ENCODE measurements at places on chromosomes 1 and 21.

- DNase-seq, result peak; percentile 95
Observed at GRCh38 chr1:156122519-156123355, 8.2 kb downstream of the LMNA start.

DNA sequence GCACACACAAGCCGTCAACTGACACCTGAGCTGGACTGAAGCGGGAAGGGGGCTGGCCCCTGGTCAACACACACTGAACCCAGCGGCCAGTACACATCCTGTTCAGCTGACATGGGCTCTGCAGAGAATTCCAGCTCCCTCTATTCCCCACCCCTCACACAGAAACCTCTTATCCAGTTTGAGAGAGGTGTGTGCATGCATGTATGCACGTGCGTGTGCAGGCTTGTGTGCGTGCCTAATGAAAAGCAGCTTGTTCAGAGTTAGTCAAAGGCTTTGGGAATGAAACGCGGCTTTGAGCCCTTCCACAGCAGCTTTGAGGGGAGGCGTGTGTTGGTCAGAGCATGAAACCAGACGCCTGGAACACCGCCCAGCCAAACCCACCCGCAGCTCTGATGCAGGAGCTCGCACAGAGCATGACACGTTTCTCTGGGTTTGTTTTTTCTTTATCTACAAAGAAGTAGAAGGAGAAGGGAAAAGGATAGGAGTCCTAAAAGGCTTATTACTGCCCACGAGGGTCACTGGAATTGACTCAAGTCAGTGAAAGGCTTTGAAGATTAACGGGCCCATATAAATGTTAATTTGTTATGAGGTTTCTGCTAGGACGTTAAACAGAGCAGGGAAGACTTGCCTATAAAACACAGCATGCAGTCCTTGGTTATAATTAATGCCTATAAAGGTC, 184.2 kb downstream of the ETS2 start:
- no peak for DNase-seq

DNA sequence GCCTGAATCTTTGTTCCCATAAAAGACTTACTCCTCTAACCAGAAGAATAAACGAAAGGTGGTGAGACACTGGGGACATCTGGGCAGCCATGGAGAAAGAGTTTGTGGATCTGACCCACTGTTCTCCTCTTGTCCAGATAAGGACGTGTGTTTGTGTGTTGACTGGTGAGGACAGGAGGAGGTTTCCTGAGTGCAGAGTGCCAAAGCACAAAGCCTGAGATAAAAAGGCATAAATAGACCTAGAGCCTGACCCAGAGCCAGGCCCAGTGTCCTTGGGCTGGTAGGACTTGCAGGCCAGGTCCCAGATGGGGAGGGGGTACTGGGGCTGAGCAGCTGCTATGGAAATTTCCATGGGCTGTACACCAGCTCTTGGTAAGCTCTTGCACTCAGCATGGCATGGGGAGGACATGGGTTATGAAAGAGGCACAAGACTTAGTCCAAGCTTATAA, 19.6 kb upstream of the COQ8A start:
- no peak for DNase-seq

GRCh38 chr1:175471039-175471800, 272.2 kb downstream of the TNR start:
- no peak for DNase-seq

DNA sequence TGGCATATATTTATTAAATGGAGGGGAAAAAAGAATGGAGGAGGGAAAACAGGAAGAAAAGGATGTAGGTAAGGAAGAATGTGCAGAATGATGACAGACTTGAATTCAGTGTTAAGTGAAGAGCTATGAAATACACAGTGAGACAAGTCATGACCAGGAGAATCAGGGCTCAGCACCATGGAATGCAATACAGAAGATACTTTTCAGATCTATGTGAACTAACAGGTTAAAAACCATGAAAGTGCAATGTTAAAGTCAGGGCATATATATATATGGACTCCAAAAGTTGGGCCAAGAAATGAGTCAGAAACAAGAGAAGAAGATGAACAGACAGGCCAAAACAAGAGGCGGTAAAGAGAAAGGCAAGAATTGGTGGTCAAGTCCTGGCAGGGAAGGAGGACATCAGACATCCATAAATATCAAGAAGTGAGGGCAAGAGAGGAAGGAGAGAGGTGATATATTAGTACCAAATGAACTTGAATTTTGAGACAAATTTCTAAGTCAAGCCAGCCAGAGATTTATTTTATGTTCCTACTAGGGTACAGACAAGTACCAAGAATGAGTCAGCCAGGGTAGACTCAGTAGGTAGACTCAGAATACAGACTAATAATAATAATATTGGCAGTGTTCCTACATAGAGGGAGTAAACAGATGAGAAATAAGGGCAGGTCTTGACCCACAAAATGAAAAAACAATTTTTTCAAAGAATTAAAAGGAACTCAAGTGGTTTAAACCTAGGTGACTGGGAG, 39.5 kb upstream of the MCOLN3 start:
- no peak for DNase-seq

DNA sequence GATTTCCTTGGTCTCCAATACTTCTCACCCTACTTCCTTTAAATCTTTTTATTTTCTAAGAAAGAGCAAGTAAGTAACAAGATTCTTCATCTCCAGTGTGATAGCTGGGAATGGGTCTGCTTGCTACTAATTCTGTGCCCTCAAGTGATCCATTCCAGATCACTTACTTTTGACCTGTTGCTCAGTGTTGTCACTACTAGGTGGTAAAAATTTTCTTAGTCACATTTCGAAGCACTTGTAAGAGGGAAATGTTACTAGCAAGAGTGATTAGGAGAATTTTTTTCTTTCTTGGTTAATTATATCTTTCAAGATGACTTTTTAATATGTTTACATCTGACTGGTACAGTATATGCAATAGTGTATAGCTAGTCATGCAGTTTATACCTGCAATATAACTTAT, 2.2 kb downstream of the UBAP2L start:
- DNase-seq, result no peak

GRCh38 chr1:167200749-167201148, 19.9 kb upstream of the POU2F1 start:
- DNase-seq, result no peak

DNA sequence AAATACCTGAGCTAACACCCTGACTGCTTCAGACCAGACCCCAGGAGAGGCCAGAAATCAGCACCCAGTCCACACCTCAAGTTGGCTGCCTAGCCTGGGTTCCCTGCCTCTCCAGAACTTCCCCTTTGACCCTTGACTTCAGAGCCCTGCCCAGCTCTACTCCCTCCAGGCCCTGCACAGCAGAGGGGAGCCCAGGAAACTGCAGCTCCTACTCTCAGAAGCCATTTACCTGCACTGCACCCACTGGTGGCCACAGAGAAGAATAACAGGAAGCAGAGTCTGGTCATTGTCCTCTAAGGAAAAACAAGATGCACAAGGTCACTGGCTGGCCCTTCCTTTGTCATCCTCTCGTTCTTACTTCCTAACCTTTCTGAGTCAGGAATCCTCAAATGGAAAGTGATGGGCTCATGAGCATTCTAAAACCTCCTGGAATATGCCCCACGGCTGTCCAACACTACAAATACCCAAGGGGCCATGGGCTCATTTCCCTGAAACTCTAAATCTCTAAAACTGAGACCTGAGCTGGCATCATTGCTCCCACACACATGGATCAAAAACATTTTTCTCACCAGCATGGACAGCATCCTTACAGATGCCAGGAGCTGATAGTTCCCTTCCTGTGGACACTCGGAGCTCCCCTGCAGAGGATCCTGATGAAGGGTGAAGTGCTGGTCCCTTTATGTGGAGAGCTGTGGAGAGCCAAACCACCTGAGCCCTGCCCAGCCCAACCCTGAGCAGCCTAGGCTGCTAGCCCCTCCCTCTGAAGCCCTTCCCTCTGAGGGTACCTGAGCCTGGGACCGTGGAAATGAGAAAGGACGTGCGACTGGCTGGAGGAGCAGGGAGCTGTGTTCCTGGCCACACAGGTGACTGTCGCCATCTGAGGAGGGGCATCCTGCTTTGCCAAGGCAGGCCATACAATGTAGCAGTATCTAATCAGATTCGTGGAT, at the start of gene ITLN2:
Gene ITLN2, minus strand, starts transcription at position 652 of the 947 bp plus-strand sequence. Its CDS starts 68 bp downstream, at position 584.
- no peak for DNase-seq

DNA sequence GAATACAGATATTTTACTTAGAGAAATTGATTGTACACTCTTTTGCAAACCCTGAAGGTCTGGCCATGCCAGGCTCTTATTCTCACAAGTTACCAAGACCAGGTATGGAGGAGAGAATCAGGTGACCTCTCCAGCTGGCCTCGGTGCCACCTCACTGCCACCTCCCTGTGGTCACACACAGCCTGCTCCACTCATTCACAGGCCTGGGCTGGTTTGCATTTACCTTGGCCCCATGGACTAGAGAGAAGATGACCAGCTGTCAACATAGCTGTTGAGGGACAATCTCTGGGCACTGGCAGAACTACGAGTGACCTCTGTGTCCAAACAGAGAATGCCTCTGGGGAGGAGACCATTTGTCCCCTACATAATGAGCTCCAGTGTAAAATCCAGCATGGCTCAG, 291.2 kb upstream of the RUNX1 start:
- DNase-seq, result no peak

DNA sequence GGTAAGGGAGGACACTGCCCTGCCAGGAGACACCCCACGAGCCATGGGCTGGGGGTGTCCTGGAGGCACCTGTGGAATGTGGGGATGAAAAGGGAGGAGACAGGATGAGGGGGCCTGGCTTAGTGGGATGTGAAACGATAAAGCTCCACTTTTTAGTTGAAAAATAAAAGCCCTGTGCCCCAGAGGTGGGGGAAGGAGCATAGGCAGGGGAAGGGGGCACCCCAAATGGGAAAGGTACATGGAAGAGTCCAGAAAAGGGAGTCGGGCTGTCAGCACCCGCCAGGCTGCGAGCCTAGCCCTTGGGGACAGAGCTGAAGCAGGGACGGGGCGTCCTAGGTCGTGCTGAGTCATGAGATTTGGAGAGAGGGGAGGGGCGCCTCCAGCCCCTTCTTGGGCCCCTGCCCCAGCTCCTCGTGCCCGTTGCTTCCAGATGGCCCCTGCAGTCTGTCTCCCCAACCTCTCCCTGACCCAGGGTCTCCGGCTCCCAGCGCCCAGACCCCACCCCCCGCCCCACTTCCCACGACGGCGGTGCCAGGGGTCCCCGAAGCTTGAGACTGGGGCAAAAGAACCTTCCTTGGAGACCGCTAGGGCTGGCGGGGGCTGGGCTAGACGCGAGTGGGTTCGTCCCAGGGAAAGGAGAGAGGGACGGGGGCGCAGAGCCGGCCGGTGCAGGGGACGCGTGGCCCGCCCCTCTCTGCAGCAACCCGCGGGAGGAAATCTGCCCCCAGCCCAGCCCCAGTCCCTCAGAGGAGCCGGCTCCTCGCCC, 795 bp downstream of the SYT2 start:
- DNase-seq, result peak; percentile 81

GRCh38 chr1:100775483-100775882, 55.9 kb downstream of the VCAM1 start:
- DNase-seq, result no peak

GRCh38 chr1:244053831-244054230, 2.7 kb downstream of the ZBTB18 start:
- DNase-seq, result no peak

- DNase-seq, result no peak
Observed at GRCh38 chr1:174880171-174880570, 119.6 kb upstream of the CACYBP start.

GRCh38 chr1:44591381-44591780, 82.9 kb downstream of the TMEM53 start:
- no peak for DNase-seq

GRCh38 chr1:184941735-184942134, 32.6 kb downstream of the NIBAN1 start:
- no peak for DNase-seq

DNA sequence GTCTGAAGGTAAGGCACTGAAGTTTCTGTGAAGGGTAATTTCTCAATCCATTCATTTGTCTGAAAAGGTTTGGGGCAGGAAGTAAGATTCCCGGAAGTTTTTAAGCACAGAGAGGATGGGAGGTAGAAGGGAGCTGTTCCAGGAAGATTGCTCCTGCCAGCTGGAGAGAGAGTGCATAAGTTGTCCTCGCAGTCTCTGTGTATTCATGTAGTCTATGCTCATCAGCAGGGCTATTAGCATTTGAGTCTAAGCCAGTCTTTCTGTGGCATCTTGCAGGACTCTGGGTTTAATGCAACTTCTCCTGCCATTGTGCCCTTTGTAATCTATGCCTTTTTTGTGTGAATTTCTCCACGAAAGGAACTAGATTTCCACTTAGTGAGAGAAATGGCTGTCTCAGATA, 140.8 kb upstream of the FGGY start:
- no peak for DNase-seq

DNA sequence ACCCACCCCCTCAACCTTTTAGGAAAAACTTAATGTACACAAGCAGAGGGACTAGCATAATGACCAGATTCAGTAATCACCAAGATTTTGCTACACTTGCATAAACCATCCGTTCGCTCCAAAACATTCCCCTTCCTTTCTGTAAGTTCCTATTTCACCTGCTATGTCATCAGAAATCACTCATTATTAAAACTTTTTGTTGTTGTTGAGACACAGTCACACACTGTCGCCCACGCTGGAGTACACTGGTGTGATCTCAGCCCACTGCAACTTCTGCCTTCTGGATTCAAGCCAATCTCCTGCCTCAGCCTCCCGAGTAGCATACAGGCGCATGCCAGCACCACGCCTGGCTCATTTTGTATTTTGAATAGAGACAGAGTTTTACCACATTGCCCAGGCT, 3.4 kb downstream of the MRPL20 start:
- DNase-seq, result no peak

- no peak for DNase-seq
Observed at GRCh38 chr1:31214316-31215064, 25.2 kb downstream of the NKAIN1 start.

DNA sequence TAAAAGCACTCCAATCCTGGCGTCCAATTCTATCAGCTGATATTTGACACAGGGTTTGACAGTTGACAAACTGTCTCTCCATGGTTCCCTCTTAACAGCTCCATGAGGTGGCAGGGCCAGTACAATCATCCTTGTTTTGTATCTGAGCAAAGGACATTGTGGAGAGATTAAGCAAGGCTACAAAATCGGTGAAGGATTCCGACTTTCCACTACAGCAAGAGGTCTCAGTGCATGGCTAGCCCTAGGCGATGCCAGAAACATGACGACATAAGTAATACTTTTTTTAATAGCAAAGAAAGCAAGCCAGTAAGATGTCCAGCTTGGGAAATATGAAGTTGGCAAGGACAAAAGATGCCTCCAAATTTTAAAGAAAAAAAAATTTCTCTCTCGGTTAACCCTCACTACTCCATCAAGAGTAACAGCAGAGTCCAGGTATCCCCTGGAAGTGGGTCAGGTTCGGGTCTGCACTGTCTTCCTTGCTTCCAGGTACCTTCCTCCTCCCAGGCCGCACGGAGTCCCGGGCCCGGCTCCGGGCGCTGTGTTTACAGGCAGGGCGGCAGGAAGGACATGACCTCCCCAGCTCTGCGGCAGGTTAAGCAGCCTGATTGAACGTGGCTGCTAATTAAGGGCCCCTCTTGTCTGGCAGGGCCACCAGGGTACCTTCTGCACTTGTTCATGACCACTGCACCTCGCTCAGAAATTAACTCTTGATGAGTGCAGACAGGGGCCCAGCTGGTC, 106.1 kb downstream of the SIM2 start:
- peak; percentile 79 for DNase-seq
